ENCODE measurements at places on chromosomes 2 and 18.

GRCh38 chr2:159650574-159650973, 34.2 kb upstream of the BAZ2B start:
- DNase-seq = no peak

- DNase-seq = no peak
Measured at GRCh38 chr18:70822691-70823090, 533.8 kb downstream of the SOCS6 start.

DNA sequence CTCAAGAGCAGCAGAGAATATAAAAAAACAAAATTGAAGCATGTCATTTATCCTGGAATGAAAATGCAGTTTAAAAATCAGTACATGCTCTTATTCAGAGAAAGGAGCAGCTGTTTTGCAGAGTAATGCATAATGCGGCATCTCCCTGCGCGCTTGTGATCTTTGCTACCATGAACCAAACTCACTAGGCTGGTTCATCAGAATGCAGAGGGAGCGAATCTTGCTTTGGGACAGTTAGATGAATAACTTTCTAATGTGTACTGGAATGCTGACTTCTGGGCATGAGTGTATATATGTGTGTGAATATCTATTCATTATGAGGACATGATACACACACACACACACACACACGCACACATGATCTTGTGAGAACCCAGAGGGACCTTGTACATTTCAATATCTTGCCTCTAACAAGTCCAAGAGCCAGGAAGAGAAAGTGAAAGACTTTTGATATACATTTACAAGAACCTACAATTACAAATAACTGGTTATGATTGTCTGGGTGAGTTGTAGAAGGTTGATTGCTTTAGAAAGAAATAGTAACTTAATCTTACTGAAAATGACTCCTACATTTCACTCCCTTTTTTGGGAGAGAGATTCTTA, 54.1 kb upstream of the THOC1 start:
- DNase-seq = no peak

- DNase-seq = no peak
Measured at GRCh38 chr18:11747731-11748130, 58.7 kb downstream of the GNAL start.

DNA sequence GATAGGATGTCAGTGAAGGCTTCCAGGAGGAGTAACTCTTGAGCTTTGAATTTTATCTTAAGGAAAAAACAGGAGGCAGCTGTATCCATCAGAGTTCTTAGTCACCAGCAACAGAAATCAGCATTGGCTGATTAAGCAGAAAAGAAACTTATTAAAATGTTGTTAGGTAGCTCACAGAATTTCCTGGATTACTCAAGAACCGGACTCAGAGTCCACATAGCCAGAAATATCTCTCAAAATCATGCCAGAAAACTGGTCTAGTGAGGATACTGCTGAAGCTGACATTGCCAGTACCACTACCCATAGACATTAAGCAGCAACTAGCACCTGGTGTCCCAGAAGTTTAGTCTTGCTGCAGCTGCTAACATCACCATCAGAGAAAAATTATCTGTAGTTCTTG, 10.1 kb upstream of the AFTPH start:
- no peak for DNase-seq

DNA sequence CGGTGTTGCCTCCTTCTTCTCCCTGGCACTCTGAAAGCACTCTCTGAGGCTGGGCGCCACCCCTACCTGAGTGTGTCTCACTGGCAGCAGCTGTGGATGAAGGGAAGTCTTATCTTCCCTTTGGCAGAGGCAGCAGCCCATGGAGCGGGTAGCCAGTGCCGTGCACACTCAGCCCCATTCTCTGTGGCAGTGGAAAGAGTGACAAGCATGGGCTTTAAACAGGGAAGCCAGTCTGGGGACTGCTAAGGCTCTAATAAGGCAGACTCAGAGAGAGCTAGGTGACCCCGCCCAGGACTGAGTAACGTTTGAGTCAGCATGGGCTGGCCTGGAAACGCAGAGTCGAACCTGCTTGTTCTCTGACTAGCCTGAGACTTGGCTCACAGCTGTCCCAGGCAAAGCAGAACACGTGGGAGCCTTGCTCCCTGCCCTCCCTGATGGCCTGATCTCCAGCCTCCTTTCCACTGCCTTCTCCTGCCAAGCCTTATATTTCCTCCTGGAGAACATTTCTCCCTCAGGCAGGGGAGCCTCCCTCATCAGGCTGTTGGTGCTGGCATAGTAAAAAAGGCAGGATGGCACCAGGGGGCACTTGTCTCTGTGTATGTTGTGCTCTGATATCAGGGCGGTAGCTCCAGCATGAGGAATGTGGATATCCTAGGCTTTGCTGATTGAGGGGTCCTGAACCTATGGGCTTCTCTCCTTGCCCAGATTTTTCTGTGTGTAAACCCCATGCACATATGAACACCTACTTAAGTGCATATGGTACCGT, 93.9 kb upstream of the LGALSL start:
- DNase-seq = peak; percentile 43

All from ecto neural progenitor cell (in vitro differentiated cells).